SK-N-MC (cell line): ENCODE measurements at places on chromosomes 13 and 19.
A peak's percentile ranks its signal among the peaks of the same experiment; 100 is the strongest.

- peak; percentile 42 for DNase-seq
These were observed 2471.5 kb downstream of the PCDH9 start for GRCh38 chr13:64758521-64759244.

DNA sequence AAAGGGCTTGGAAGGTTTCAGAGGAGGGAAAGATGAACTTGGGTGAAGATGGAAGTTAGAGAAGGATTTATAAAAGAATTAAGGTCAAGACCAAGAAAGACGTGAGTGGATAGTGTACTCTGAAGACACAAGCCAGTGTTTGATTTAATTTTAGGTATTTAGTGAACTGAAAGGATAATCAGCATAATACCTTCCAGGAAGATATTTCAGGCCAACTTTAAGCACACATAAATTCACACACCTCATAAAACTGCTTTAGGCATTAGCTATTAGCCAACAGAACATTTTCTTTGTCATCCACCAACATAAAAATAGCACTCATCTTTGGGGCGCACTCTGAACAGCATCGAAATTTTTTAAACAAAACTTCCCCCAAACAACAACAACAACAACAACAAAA lies 71.7 kb upstream of the CSNK1A1L start:
- DNase-seq, result no peak

DNA sequence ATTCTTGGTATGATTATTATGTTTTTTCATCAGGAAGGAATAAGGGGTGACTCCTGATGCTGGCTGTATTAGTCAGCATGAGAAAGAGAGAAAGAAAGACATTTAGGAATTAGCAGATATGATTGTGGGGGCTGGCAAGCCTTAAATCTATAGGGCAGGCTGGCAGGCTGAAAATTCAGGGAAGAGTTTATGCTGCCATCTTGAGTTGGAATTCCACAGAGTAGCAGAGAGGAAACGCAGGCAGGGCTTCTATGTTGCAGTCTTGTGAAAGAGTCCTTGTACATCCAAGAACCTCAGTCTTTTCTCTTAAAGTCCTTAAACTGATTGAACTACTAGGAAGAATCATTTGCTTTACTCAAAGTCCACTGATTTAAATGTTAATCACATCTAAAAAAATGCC lies 262.7 kb upstream of the SLC10A2 start:
- DNase-seq, result no peak

DNA sequence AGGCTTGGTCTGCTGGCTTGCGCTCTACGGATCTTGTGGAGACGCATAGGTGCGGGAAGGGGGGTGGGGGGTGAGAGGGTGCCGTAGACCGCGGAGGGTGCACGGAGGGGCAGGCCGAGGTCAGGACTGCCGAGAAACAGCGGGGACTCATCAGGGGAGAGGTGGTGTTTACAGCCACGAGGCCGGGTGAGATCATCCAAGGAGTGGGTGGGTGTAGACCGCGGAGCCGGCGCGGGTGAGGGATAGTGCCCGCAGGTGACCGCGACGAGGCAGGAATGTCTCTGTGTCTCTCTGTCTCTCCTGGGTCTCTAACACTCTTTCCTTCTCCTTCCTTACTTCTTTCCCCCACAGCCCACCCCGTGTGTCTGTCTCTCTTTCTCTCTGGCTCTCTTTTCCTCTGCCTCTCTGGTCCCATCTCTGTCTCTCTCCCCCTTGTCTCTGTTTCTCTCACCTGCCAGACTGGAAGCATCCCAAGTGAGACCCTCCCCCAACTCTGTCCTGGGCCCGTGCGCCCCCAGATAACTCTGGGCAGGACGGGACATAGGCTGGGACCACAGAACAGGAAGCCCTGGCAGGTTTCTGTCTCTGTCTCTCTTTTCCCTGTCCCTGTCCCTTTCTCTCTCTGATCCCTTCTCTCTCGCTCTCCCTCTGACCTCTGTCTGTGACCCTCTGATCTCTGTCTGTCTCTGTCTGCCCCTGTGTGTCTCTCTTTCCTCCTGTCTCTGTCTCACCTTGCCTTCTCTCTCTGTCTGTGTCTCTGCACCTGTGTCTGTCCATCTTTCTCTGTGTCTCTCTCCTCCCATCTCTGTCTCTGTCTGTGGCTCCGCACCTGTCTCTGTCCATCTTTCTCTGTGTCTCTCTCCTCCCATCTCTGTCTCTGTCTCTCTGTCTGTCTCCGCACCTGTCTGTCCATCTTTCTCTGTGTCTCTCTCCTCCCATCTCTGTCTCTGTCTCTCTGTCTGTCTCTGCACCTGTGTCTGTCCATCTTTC lies 1.8 kb upstream of the KLK4 start:
- no peak for DNase-seq

DNA sequence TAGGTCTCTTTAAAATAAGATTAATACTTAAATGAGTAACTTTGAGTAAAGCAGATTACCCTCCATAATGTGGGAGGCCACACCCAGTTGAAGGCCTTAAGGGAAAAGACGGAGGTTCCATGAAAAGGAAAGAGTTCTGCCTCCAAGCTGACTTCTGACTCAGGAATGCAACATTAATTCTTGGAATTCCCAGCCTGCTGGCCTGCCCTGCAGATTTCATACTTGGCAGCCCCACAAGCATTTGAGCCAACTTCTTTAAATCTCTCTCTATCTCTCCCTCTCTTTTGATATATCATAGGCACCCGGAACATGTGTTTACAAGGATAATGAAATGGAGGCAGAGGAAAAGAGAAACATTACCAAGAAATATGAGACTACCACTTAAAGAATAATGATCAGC lies 902.3 kb upstream of the MIR17HG start:
- no peak for DNase-seq

DNA sequence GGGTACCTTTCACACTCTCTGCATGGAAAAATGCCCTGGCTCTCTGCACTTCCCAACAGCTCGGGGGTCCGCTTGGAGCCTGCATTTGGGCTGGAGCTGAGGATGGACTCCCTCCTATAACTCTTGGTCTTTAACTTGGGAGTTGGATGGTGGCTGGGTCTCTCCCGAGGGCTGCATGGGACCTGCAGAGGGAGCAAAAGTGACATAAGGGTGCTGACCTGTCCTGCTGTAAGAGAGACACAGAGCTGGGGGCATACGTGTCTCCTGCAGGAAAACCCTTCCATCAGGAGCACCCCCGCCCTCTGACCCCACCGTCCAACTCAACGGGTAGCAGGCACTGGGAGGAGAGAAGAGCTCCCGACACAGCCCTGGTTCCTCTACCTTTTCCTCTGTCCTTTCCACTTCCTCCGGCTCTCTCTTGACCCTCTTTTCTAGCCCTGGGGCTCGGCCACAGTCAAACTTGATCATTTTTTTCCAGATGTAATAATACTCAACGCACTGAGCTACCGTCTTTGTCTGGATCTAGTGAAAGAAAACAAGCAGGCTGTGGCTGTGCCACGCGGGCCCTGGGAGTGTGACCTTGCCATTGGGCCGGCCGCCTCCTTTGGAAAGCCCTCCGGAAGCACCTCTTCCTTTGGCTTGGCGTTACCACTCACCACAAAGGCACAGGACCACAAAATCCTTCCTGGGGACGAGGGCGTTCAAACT lies 6.8 kb upstream of the NAPA start:
- no peak for DNase-seq
